MG63 (cell line): ENCODE measurements at places on chromosomes 12 and 14. TPM values are rescaled to one million over a fixed set of nuclear protein-coding genes. Genes with fewer than 3 reads are reported as not detected.

The ADAMTS20 gene
- not detected in 2 replicates for total RNA-seq

The SERPINA12 gene
- not detected in 2 replicates for total RNA-seq

The CAPZA3 gene
- total RNA-seq = not detected in 2 replicates

The LGR5 gene
- not detected in 2 replicates for total RNA-seq

The CLEC4D gene
- not detected in 2 replicates for total RNA-seq

The VRTN gene
- not detected in 2 replicates for total RNA-seq

The CLEC6A gene
- not detected in 2 replicates for total RNA-seq

The POLE gene
- 18.8 and 47.9 TPM in 2 replicates for total RNA-seq

The AMHR2 gene
- total RNA-seq = not detected in 2 replicates

The RNASE8 gene
- not detected in 2 replicates for total RNA-seq

The IFT81 gene
- 6.9 and 36.1 TPM in 2 replicates for total RNA-seq

- no peak for DNase-seq
These were observed 107.6 kb downstream of the ETV6 start for GRCh38 chr12:11757095-11757494.

- DNase-seq = no peak
These were observed 8.1 kb downstream of the TAMALIN start for GRCh38 chr12:52014567-52015530.

GRCh38 chr14:99357151-99357915 lies 85.3 kb upstream of the BCL11B start:
- peak; percentile 25 for DNase-seq

GRCh38 chr12:116390401-116391335 lies 113.2 kb upstream of the MED13L start:
- no peak for DNase-seq

DNA sequence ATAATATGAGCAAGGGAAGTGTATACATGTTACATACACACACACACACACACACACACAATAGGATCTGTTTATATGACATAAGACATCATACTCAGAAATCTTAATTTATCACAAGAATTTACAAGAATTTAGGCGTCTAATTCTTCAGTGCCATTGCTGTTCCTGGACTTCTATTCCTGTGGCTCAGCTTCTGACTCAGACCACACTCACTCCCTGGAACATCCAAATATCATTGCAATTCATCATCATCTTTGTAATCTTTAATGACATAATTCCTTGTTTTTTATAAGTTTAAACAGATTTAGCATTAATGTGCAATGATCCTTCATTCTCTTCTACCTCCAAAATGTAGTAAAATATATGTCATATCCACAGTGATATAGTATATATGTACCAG lies 544.2 kb downstream of the FOXG1 start:
- DNase-seq = peak; percentile 50

DNA sequence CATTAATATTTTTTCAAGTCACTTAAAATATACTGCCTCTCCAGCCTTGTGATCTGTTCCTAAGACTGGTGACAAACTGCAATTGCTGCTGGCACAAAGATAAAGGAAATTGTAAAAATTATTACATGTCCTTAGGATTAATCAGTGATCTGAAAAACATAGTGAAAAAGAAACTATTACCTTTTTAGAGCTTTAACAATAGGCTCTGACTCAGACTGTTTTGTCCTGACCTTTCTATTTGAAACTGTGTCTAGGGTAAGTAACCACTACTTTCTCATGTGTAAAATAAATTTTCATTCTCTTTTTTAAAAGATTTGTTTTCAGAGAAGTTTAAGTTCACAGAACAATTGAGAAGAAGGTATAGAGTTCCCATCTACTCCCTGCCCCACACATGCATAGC lies 80.4 kb upstream of the CLEC14A start:
- no peak for DNase-seq

GRCh38 chr14:68246074-68246785 lies 426.7 kb downstream of the RAD51B start:
- DNase-seq = no peak

DNA sequence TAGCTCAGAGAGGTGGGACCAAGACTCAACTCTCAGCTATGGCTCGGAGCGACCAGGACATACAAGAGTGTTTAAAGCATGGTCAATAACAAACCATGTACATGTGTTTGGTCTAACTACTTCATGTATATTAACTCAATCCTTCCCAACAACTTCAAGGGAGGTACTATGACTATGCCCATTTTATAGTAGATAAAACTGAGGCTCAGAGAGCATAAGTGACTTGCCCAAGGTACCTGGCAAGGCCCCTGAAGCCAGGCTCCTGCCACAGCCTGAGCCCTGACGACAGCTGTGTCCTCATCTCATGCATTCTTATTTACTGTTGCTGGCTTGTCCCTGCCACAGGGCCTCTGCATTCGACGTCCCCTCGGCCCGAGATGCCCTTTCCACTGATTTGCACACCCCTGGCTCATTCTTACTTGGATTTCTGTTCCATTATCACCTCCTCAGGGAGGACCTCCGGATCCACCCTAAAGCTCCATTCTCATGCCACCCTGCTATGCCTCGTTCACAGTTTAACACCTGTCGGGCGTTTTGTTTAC lies 2.6 kb downstream of the TESC start:
- no peak for DNase-seq

DNA sequence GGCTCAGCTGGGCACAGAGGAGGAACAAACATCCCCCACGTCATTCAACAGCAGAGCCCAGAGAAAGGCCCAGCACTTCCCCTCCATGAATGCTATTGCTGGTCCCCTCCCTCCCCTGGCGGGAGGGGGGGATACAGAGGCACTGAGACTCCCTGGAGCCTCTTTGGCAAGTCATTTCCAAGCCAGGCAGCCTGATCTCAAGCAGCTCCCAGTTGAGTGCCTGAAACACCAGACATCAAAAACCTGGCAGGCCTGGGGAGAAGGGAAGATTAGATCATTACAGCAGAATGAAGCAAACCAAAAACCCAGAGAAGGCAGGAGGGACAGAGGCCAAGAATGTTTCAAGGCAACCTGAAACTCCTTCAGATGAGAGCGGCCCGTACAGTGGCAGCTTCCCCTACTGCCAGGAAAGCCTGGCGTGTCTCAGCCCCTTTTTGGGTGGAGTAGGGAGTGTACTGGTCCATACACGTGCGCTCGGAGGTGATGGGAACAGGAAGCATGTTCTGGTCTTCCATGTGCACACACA lies 92.1 kb downstream of the LRRC74A start:
- peak; percentile 88 for DNase-seq

DNA sequence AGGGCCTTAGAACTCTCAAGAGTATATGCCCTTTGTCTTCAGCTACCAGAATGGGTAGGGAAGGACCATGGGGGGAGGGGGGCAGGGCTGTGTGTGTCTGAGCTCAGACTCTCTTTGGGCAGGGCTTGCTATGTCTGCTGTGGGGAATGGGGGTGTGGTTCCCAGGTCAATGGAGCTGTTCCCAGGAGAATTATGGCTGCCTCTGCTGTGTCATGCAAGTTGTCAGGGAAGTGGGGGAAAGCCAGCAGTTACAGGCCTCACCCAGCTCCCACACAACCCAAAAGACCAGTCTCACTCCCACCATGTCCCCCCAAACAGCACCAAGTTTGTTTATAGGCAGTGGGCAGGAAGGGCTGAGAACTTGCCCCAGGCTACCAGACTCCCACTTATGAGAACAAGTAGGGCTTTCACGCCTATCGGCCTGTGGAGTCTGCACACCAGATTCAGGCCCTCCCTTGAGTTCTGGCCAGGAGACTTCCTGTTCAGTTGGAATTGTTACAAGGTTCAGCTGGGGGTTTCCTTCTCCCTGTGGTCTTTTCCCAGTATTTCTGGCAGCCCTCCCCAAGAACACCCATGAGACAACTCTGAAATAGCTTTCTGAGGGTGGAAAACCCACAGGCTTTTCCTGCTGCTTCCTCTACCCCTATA lies 6.1 kb upstream of the SERPINA11 start:
- peak; percentile 18 for DNase-seq

DNA sequence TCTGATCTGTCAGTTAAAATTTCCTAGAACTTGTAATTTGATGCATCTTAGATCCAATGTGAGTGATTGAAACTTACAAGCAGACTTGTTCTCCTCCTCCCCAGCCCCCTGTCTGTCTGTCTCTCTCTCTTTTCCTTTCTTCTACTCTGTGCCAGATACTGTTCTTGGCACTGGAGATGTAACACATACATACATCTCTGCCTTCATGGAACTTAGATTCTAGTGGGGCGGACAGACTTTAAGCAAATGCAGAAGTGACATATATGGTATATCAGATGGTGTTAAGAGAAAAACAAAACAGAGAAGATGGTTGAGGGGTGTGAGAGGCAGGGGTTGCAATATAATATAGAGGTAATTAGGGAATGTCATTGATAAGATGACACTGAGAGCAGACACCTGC lies 6.6 kb downstream of the CHST11 start:
- DNase-seq = no peak

- peak; percentile 95 for DNase-seq
These were observed 3.4 kb upstream of the TRAFD1 start for GRCh38 chr12:112121780-112122565.

- DNase-seq = no peak
These were observed 96.6 kb downstream of the ZFP36L1 start for GRCh38 chr14:68696266-68696665.

DNA sequence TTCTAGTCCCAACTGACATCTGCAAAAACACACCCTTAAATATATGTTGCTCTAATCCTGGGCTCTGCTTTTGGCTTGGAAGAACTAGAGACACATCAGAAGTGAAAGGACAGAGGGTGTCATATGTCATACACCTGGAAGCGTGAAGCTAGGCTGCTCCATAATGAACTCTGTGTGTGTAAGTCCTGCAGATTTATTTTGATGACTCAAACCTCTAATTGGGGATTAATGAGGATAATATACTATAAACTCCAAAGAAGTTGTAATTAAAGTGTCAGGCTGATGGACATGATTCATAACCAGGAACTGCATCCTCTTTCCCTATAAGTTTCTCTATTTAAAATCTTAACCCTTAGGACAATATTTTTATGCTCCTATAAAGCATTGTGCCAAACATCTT lies 4.4 kb upstream of the KCNK10 start:
- no peak for DNase-seq

DNA sequence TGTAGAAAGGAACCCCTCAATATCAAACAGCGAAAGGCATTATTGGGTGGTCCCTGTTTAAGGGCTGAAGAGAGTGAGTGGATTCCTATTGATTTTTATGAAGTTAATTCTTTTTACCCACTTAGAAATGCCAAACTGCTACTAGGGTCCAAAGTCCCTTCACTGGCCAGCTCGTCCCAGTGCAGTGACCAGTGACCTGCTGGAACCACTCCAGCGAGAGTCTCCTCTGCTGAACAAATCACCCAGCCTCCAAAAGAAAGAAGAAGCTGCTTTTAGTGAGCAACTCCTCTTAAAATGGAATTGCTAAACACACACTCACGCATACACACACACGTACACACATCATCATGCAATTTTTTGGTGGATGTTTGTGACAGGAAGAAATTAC lies 198.2 kb upstream of the PLEKHG7 start:
- DNase-seq = no peak

DNA sequence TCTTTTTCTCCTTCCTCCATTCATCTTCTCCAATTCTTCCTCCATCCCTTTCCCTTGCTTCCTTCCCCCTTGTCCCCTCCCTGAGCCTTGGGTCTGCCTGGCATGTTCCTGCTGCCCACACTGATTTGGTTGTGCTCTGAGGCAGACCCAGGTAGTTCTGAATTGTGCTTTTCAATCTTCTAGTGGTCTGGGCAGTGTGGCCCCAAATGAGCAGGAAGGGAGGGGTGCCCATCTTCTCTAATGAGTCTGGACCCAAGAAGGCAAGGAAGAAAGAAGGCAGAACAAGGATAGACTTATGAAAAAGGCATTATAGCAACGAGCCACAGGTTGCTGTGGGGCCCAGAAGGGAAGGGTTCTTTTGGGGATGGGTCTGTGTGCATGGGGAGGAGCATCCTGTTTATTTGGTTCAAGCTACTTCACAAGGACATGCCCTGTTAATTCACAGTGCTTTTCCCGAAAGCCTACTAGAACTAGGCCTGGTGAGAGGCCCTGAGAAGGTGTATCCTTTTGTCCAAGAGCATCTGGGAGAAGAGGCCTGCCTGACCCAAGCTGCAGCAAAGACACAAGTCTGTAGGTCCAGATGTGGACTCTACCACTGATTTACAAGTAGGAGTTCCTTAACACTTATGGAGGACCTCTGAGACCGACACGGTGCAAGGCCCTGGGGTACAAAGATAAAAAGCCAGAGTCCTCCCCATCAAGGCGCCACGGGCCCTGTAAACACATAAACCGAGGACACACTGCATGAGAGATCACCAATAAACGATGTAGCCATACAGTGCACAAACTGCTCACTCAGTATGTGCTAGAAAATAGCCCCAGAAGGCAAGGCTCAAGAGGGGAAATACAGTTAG lies 1.1 kb upstream of the SUSD6 start:
- DNase-seq = no peak
